ENCODE measurements at places on chromosomes 12 and 14.

GRCh38 chr12:114480337-114481199 is 74.6 kb upstream of the TBX5 start:
- DNase-seq: peak; percentile 68

DNA sequence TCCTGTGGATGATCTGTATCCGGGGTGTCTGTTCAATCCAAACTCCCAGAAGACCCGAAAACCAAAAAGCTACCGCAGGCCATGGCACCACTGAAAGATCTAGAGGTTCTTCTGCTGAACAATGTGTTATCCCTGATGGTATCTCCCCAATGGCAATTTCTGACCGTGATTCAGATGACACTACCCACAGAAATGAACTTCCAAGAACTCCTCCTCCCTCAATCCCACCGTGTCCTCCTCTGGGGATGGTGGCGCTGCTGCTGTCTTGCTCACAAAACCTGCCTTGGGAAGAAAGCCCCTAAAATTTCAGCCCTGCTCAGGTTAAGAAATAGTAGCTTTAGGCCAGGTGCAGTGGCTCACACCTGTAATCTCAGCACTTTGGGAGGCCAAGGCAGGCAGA is 7.8 kb downstream of the CRACR2A start:
- no peak for DNase-seq

DNA sequence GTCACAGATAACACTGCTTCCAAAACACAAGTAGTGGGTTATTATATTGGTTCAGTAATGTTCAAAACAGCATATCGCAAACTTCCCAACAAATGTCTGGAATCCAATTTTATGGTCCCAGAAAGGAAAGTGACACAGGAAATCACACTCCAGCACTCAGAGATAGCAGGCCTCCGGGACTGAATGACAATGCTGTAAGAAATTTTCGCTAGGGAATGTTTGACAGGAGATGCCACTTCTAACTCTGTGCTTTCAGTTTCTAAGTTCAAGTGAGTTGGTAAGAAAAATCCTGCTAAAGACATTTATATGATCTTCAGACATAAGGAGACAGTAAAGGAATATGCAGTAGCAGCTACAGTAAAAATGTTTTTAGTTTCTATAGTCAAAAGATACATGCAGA is 93.2 kb downstream of the SLC2A13 start:
- peak; percentile 3 for DNase-seq

DNA sequence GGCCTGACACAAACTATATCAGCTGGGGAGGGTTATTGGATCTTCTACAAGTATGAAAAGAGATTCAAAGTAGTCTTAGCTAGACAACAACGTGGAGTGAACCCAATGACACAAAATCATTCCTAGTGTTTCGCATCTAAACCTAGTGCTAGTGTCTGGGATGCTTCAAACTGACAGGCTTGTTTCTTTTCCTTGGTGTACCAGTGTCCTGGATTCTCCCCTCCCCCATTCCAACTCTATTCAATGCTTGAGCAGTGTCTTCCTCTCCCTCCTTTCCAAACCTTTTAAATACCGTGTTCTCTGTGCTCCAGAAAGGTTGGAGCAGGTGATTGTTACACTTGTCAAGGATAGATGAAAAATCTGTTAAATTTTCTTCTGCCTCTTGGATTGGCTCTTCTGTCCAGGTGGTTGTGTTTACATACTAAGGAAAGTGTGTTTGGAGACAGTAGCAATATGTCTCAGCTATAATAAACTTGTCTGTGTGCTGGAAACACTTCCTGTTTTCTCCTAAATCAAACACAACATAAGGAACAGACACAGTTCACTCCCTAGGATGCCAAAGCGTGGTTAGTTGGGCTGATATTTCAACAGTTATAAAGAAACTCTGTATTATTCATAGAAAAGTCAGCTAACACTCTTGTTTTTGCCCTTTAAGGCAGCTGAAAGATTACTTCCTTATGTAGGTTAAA is 14.4 kb upstream of the GUCY2C start:
- DNase-seq: no peak

GRCh38 chr14:98897605-98898309 is 374.2 kb downstream of the BCL11B start:
- DNase-seq: no peak

DNA sequence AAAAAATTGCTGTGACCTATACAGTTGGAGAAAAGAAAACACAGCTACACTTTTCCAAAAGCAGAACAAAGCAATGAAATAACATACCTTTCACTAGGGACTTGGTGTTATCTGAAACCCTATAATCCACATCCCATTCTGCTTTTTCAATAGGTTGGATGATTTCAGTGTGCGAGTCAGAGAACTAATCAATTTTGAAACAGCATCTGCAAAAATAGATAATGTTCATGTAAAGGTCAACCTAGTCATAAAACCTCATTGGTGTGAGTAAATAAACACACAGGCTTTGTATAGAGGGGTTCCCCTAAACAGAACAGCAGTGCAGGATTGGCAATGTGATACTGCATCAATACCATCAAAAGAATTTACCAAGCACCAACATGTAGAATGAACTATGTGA is 173.0 kb upstream of the G2E3 start:
- DNase-seq: no peak

- DNase-seq: no peak
Measured at GRCh38 chr12:100484891-100485471, 11.3 kb downstream of the NR1H4 start.

GRCh38 chr12:57826400-57826799 is 7.9 kb upstream of the AVIL start:
- DNase-seq: no peak

DNA sequence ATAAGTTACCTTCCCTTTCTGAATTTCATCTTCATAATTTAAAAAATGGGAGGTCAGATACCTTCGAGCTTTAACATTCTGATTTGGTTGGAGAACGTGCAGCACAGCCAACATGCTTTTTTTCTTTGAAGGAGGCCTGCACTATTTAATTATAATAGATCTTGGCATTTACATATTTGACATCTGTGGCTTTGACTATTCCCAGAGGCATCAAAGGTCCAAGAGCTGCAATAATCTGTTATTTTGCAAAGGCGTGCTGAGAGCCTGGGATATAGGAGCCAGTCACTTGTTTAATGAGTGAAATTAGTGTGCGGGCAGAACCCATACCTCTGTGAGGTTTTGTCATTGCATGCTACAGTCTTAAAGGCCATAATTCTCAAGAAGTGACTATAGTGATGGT is 26.4 kb downstream of the SLC8A3 start:
- DNase-seq: no peak

DNA sequence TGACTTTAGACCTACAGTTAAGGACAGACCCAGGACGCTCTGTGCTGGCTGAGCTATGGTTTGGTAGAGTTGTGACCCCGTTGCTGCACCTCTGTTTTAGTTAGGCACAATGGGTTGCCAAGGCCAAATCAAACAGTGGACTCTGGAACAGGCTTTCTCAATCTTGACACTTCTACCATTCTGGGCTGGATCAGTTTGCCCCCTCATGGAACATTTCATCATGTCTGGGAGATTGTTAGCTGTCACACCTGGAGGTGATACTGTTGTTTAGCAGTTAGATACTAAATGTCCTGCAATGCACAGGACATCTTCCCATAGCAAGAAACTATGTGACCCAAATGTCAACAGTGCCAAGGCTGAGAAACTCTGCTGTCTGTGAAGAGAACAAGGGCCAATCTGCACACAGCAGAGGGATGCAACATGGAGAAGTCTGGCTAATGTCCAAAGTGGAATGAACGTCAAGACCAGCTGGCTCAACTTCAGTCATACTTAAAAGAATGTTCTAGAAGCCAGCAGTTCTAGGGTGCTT is 65.6 kb upstream of the DICER1 start:
- peak; percentile 47 for DNase-seq

DNA sequence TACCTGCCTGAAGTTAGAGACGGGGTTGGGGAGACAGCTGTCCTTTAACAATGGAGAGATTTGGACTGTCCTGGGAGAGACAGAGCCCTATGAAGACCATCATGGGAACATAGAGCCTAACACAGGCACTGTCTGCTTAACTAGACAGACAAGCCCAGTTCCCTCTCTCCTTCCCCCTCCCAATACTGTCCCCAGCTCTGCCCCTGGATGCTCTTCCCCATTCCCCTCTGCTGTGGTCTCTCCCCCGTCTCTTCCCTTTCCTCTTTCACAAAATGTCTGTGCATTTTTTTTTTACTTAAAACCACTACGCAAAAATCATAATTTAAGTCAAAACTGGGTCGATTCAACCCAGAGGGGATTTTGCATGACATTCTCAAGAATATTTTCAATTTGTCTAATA is 232.9 kb downstream of the CHST11 start:
- no peak for DNase-seq

DNA sequence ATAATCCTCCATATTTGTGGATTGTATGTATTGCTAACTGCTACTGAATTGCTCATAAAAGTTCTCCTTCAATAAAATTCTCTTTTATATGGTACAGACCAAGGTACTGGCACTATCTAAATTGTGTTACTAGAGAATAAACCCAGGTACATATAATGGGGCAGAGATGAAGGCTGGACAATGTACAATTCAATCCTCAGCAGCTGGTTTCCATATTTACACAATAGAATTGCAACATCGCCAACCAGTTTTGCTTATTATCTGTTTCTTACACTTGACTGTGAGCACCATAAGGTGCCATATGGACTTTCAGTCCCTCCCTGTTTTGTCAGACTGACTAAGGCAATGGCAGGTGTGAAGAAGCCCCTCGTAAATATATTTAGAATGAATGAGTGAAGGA is 18.1 kb downstream of the KITLG start:
- no peak for DNase-seq

DNA sequence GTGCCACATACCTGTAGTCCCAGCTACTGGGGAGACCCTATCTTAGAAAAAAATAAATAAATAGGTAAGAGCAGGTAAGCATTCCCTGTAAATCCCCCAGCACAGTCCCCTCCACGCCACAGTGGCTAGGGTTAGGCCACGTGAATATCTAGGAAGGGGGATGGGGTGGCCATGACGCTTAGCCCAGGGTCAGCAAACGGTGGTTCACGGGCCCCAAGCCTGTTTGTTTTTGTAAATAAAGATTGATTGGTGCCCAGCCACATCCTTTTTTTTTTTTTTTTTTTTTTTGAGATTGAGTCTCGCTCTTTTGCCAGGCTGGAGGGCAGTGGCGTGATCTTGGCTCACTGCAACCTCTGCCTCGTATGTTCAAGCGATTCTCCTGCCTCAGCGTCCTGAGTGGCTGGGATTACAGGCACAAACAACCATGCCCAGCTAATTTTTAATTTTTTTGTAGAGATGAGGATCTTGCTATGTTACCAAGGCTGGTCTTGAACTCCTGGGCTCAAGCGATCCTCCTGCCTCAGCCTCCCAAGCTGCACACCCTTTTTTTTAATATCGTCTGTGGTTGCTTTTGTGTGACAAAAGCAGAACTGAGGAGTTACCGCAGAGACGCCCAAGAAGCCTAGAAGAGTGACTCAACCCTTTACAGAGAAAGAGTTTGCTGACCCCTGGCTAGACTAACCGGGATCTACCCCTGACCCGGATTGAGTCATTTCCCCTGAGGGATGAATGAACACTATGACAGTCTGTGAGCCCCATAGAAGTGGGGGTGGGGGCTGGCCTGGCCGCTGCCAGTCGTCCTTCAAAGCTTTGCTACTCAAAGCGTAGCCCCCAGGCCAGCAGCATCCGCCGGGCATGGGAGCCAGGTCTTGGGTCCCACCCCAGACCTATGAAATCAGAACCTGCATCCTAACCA is 113.7 kb upstream of the NCOR2 start:
- peak; percentile 99 for DNase-seq

DNA sequence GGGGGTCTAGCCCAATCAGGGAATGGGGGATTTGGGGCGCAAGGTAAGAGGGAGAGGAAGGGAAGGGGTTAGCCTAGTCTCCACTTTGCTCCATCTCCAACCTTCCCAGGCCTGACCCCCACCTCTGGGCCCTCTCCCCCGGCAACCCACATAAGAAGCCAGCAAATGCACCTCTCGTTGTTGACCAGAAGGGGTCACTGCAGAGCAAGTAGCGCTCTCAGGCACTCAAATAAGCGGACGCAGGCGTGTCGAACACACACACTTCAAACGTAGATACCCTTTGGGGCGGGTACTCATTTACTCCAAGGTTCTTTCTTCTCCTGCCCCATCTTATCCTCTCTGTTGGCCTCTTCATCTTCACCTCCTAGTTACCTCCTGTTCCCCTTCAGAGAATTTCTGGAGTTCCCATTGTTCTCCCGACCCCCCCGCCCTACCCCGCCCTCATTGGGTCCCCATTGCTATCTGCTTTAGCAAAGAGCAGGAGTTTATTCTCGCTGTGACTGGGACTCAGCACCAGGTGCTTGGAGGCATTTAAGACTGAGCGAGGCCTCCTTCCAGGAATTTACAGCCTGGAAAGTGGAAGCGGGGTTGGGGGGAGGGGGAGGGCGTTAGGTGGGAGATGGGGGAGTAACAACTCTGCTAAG is 1.5 kb upstream of the SRRM4 start:
- DNase-seq: peak; percentile 62

DNA sequence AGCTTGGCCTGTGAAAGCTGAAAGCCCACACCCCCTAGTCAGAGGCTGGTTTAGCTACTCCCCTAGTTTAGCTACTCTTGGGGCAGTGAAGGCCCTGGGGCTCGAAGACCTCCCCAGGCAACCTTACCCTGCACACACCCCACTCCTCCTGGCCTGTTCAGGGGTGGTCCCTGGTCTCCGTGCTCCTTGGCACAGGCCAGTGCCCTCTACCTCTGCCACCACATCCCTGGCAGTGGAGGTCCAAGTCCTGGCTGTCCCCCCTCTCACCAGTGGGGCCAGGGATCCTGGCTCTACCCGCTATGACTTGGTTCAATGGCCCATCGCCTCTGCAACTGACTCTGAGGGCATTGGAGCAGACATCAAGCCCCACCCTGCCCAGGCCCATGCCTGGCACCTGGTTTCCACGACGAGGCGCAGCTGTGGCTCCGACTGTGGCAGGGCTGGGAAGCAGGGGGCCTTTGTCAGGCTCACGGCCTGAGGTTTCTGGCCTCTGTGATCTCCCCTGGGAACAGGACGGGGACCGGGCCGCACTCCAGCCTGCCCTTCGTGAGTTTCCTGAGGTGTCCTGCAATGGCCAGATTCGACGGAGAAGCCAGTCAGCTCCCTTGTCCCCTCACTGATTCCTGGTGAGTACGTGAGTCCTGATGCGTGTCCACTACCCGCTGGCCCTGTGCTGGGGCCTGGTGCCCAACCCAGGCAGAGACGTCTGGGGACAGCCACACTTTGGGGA is 5.7 kb downstream of the TMEM121 start:
- DNase-seq: no peak

DNA sequence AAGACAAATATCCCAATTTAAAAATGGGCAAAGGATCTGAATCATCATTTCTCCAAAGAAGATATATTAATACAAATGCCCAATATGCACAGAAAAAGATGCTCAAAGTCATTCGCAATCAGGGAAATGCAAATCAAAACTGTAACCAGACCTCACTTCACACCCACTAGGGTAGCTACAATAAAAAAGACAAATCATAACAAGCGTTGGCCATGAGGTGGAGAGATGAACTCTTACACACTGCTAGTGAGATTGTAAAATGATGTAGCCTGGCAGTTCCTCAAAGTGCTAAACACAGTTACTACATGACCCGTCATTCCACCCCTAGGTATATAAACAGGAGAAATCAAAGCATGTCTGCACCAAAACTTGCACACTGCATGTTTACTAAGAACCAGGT is 30.4 kb downstream of the CDC42BPB start:
- DNase-seq: no peak
